ENCODE measurements at places on chromosomes 11 and 22.
A peak's percentile ranks its signal among the peaks of the same experiment; 100 is the strongest.

- peak; percentile 73 for DNase-seq
Measured at GRCh38 chr11:104064034-104064630, 27.7 kb downstream of the DDI1 start.

GRCh38 chr22:37259540-37260029 is 15.5 kb upstream of the RAC2 start:
- peak; percentile 47 for DNase-seq

DNA sequence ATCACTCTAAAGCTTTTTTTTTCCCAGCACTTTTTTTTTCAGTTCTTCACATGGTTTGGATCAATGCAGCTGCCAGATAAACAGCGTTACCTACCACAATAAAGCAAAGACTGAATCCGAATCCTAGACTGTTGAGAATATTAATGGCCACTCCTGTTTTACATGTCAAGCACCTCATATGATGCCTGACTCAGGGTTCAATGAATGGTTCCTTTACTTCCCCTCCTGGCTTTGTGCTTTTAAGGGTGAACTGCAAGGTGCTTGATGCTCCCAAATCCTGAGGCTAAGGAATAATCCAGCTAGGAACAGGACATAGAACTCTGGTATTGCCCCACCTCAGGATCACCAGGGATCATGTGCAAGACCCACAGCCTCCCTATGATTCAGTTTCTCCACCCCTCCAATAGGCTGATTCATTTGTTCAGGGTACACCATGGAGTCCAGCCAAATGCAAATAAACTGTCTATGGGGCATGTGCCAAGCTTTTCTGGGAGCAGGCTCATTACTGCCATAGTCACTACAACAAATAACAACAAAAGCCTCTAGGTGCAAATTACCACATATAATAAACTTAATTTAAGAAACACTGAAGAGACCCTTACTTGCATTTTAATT is 104.3 kb downstream of the GAB2 start:
- peak; percentile 34 for DNase-seq

- DNase-seq, result peak; percentile 55
Measured at GRCh38 chr22:22422629-22423112, 85.9 kb downstream of the ZNF280B start.

- no peak for DNase-seq
Measured at GRCh38 chr11:22561283-22561682, 64.3 kb downstream of the FANCF start.

GRCh38 chr11:2877474-2877873 is 8.1 kb downstream of the CDKN1C start:
- DNase-seq, result no peak

DNA sequence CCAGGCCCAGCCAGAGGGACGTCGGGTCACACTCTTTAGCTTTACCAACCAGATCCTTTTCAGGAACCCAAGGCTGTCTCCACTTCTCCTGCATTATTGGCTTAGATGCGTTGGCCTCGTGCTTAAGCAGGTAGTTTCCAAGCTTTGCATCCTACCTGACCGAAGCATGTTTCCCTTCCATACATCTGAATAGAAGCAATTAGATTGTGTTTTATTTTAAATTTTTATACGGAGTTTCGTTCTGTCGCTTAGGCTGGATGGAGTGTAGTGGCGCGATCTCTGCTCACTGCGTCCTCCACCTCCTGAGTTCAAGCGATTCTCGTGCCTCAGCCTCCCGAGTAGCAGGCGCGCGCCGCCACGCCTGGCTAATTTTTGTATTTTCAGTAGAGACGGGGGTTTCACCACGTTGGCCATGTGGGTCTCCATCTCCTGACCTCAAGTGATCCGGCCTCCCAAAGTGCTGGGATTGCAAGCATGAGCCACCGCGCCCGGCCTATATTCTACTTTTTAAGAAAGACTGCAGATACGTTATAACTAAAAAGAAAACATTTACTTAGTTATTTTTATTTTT is 677 bp downstream of the DYNC2H1 start:
- DNase-seq, result no peak

DNA sequence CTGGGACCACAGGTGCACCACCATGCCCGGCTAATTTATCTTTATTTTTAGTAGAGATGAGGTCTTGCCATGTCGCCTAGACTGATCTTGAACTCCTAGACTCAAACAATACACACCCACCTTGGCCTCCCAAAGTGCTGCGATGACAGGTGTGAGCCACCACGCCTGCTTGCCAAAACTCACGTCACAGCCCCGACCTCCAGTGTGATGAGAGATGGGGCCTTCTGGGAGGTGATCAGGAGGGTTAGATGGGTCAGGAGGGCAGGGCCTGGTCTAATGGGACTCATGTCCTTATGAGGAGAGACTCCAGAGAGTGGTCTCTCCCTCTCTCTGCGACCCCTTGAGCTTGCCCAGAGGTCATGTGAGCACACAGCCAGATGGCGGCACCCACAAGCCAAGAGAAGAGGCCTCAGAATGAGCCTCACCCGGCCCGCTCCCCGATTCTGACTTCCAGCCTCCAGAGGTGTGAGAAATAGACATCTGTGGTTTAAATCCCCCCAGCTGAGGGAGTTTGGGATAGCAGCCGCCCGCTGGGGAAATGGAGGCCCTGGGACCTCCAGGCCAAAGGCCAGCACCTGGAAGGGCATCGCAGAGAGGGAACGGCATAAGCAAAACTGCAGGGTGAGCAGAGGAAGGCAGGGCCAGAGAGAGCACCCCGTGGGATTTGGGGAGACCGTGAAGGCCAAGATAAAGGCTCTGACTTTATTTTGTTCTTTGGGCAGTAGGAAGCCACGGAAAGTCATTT is 24.1 kb upstream of the GAL start:
- DNase-seq, result no peak

Measured in MV-4-11 (cell line).